Fibroblast of villous mesenchyme (primary cell): ENCODE measurements at places on chromosomes 3 and 15. TPM values are rescaled to one million over a fixed set of nuclear protein-coding genes. Genes with fewer than 3 reads are reported as not detected.
A peak's percentile ranks its signal among the peaks of the same experiment; 100 is the strongest.

- peak; percentile 43 for DNase-seq
Measured at GRCh38 chr15:88894819-88895767, at the start of gene HAPLN3. Gene HAPLN3 (minus strand): TSS chr15:88895544. CDS start chr15:88887298, 8,246 bp downstream.

DNA sequence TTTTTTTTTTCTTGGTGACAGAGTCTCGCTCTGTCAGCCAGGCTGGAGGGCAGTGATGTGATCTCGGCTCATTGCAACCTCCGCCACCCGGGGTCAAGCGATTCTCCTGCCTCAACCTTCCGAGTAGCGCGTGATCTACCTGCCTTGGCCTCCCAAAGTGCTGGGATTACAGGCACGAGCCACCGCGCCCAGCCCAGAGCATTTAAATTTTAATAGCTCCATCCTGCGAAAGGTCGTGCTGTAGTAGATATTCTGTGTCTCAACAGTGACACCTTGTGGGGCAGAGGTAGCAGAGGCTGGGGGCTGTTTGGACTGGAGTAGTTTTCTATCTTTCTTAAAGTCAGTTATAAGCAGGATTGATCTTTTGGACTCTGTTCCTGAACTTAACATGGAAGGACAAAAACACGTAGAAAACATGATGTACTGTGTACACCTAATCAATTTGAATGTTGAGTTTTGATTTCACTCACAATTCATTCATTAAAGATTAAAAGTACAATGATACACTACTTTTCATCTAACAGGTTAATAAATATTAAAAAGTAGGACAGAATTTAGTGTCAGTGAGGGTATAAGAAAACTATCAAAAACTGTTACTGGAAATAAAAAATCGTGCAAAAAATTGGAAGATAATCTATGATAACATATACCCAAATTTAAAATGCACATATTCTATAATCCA is 11.0 kb upstream of the PDCD6IP start:
- DNase-seq: peak; percentile 75

DNA sequence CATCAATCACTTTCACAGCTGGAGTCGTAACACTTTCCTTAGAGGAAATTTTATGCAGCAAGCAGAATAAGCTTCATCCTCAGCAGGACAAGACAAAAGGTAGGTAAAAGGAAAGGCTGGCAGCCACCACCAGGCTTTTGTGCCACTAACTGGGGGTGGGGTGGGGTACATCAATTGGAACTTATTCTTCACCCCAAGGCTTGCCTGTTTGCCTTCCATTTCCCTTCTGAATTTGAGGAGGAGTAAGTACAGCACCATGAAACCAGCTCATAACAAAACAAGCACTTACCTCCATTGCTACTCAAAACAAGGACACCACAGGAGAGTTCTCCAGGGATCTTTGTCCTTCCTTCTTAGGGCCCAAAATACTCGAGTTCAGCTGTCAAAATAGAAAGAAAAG is 296.8 kb downstream of the ARRDC4 start:
- no peak for DNase-seq

PRRT3 gene
- 3.2 and 3.5 TPM in 2 replicates for total RNA-seq

PP2D1 gene
- total RNA-seq: not detected in 2 replicates

DNA sequence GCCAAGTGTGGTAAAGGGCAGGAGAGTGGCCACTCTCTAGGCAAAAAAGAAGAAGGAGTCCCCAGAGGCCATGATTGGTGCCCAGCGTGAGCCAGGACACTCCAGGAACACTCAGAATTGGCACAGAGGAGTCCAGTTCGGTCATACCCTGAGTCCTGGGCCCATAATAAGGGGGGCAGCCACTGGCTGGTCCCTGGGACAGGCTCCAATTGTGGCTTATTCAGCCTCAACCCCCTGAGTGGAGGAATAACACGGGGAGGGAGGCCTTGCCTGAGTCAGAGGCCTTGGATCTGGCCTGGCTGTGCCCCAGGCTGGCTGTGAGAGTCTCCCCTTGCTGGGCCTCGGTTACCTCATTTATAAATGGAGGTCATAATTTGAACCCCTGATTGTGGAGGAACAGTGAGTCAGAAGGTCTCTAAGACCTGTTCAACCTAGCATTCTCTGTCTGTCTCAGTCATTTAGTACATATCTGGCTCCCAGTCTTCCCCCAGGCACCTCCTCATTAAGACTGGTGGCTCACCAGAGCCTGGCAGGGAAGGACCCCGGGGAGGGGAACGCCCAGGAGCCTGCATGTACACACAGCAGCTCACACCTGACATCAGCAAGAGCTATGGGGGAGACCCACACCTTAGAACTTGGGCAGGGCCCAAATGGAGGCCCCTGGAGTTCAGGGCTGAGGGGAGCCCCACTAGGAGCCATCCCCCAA is 95.9 kb upstream of the ATP2B2 start:
- no peak for DNase-seq

DNA sequence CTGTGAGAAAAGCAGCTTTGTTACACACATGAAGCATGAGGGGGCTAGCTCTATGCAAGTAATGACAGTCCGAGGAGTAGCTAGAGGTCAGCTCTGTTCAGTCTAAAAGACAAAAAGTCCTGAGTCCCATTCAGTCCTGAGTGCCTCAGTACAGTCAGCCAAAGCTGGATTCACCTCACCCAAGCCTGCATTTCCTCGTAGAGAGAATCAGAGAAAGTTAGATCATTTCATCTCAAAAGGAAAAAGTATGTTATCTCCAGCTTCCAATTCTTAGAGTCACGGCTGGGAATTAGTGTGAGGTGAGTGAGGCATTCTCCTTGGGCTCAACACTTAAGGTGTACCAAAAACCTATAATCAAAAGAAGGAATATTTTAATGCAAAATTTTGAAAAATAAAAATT is 5.9 kb upstream of the ACP3 start:
- DNase-seq: no peak

DNA sequence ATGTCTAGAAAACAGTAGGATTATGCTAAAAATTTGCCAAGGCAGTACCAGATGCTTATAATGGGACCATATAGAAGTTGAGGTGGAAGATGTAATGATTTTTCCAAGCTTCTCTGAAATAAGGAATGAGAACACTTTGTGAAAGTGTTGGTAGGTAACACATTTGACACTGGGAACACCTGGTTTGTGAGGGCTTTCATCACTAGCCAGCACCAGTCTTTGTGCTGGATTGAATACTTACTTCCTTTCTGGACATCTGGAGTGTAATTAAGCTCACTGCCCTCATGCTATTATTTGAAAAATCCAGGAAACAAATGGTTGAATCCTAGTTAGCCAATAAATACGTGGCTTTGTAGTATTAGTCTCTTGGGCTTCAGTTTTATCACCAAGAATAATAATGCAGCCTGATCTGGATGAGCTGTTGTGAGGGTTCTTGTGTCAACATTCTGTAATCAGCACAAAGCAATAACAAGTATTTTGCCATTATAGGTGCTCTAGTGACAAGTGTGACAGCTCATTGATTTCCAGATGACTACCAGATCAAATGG is 12.9 kb downstream of the CCDC80 start:
- no peak for DNase-seq

ITGA11 gene
- total RNA-seq: 87.7 and 159 TPM in 2 replicates

DNA sequence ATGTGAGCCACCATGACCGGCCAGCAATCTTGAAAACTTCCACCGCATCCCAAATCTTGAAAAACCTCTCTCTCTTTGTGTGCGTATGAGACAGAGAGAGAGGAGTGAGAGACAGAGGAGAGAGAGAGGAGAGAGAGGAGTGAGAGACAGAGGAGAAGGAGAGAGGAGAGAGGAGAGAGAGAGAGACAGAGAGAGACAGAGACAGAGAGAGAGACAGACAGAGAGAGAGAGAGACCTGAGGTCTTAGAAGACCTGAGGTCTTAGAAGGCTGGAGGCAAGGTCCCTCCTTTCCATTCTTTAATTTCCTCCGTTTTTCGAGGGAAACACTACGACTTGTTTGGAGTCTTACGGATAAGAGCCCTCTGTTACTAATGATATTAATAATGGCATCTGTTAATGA is 39.5 kb downstream of the TMEM40 start:
- DNase-seq: no peak

KNL1 gene
- 12.9 and 22.9 TPM in 2 replicates for total RNA-seq

- peak; percentile 75 for DNase-seq
Measured at GRCh38 chr15:38883987-38884386, 319.4 kb upstream of the RASGRP1 start.

CPLX3 gene
- total RNA-seq: not detected in 2 replicates

DNA sequence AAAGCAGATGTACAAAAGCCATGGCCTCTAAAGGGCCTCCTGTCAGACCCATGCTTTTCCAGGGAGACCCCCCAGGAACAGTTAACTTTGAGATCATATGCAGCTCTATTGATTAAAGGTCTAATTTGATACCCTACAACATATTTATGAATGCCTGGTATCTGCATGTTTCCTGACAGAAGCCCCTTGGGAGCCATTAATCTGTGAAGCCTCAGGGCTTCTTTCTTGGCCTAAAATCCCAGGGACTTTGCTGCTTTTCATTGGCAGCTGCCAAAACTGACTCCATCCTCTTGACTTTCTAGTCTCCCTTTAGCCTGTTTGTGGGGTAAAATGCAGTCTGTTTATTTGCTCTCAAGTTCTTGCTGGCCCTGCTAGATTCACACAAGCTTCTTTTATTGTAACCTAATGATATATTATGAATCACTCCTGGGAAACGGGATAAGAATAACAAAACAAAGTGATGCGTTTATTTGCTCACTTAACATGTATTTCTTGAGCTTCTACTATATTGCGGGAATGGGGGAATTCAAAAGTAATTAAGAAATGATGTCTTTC is 257.0 kb downstream of the LSAMP start:
- DNase-seq: peak; percentile 4

- no peak for DNase-seq
Measured at GRCh38 chr3:56389183-56389830, 79.0 kb downstream of the ERC2 start.

- no peak for DNase-seq
Measured at GRCh38 chr3:161413127-161413854, 42.0 kb upstream of the SPTSSB start.

- DNase-seq: no peak
Measured at GRCh38 chr15:51270706-51271105, 67.7 kb downstream of the CYP19A1 start.

DNA sequence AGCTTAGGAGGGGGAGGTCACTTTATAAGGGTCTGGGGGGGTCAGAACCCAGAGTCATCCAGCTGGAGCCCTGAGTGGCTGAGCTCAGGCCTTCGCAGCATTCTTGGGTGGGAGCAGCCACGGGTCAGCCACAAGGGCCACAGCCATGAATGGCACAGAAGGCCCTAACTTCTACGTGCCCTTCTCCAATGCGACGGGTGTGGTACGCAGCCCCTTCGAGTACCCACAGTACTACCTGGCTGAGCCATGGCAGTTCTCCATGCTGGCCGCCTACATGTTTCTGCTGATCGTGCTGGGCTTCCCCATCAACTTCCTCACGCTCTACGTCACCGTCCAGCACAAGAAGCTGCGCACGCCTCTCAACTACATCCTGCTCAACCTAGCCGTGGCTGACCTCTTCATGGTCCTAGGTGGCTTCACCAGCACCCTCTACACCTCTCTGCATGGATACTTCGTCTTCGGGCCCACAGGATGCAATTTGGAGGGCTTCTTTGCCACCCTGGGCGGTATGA is at the start of gene RHO:
Gene RHO (plus strand): TSS at position 51 of the 512 bp plus-strand sequence. CDS start 95 bp downstream, at position 146.
- no peak for DNase-seq

CORO2B gene
- 8.7 and 9.5 TPM in 2 replicates for total RNA-seq

CCR1 gene
- total RNA-seq: under 0.01 and 0.32 TPM in 2 replicates

NEK10 gene
- 1.9 and 6.9 TPM in 2 replicates for total RNA-seq

- no peak for DNase-seq
Measured at GRCh38 chr15:63045879-63046278, 3.3 kb downstream of the TPM1 start.

- DNase-seq: peak; percentile 14
Measured at GRCh38 chr3:79369306-79369705, 398.5 kb downstream of the ROBO1 start.

DNA sequence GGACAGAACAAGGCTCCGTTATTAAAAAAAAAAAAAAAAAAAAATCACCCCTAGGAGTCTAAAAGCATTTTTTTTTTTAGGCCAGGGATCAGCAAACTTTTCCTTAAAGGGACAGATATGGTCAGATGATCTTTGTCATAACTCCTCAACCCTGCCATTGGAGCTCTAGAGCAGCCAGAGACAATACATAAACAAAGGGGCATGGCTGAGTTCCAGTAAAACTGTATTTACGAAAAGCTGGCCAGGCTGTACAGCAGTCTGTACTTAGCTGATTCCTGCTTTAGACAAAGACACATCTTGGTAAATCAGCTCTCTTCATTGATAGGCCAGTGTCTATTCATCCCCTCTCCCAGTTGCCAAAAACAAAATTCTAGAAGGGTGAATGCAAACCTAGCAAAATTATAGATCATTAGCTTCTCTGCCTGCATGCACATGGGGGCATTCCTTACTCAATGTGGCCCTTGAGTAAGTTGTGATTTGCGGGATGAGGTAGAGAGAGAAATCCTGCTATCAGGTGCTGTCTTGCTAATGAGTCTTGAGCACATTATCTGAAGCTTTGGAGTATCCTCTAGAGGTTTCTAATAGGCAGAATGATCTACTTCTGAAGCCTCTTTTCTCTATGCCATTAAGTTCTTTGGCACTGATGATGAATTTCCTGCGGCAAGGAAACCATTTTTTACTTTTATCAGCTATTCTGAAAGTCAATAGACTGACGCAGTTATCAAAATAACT is 35.2 kb downstream of the SENP8 start:
- no peak for DNase-seq

UACA gene
- 160 TPM in 2 replicates for total RNA-seq

- peak; percentile 43 for DNase-seq
Measured at GRCh38 chr15:57551715-57552677, 39.7 kb upstream of the MYZAP start.

CLRN1 gene
- total RNA-seq: not detected in 2 replicates

CD80 gene
- total RNA-seq: not detected in 2 replicates

- DNase-seq: no peak
Measured at GRCh38 chr3:186493525-186494255, 50.5 kb downstream of the CRYGS start.

DNA sequence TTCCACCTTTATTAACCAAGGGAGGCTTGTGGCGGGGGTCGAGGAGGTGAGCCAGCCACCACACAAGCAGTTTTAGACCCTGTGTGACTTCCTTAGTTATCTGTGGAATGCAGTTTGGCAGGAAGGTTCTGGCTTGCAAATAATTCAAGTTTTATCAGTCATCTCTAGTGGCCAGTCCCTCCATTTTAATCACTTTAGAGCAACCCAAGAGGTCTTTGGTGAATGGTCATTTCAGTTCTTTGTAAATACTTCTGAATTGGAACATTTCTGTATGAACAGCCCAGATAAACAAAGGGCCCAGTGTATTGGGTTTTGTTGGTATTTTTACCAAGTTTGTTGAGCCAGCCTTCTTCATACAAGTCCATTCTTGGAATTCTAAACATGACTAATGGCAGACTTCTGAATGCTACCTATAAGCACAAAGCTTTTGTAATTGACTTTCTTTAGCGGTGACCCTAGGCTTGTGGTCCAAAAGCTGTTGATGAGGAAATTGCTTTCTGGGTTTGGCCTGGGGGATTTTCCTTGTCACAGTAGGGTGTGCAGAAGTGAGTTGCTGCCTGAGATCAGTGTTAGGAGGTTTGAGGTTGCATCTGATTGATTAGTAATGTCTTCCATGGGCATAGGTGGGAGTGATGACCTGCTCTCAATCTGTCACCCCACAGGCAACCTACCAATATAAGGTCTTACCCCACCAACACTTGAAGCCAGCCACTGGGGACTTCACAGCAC is 193.3 kb upstream of the TOPAZ1 start:
- DNase-seq: no peak

- DNase-seq: peak; percentile 96
Measured at GRCh38 chr3:15287565-15288330, 44.6 kb downstream of the SH3BP5 start.
